ENCODE measurements at places on chromosomes 7 and 10.

GRCh38 chr10:117727421-117727820, 184.9 kb downstream of the EMX2 start:
- DNase-seq: no peak

DNA sequence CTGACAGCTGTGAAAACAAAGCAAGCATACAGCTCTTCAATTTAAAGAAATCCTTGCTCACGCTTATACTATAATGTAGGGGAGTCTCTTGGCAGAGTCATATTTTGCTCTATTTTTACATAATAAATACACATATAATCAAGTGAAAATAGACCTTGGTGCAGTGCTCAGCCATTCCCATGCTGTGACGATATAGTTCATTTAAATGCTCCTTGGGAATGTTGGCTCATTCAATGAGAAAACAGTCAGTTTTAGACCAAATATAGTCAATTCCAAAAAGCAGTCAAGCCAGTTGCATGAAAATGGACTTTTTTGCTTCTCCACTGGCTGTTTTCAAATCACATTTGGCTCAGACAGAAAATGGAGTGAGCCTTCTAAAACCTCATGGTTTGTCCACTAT, 587.4 kb downstream of the SUGCT start:
- no peak for DNase-seq

- no peak for DNase-seq
These were observed 28.9 kb upstream of the INHBA start for GRCh38 chr7:41731493-41732435.

DNA sequence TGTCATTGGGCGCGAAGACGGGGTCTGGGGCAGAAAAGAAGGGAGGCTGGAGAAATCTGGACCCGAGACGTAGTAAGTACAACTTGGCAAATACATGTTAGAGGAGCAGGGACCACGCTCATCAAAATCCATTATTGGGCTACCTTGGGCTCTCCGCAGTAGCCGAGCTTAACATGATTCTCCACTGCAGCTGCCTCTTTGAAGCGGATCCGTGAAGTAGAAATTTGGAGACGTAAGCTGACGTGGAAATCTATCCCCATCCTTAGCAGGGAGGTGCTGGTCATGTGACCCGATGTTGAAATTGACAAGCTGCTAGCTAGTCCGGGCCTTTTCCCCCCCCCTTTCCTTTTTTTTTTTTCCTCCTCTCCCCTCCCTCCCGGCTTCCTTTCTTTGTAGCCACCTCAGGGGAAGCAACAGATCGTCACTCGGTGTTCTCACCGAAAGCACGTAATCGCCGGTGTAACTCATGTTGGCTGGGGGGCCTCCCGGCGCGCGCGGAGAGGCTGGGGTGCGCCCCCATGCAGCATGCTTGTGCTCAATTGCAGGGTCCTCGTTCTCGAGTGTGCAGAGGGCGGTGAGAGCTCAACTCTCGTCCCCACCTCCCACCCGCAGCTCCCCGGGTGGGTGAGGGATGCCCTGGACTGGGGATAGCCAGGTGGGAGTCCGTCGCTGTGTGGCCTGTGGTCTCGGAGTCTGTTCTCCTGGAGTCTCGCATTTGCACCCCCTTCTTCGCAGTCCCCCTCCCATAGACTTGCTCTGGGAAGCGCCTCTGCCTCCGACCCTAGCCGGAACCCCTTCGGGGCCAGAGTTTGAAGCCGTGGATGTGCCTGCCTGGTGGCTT, at the start of gene HOXA11:
Gene HOXA11, minus strand, starts transcription at position 220 of the 841 bp plus-strand sequence. Its CDS starts 88 bp downstream, at position 132.
- peak; percentile 65 for DNase-seq

Measured in left colon (tissue), 2 donors.